ENCODE measurements at places on chromosomes 5 and 9.

DNA sequence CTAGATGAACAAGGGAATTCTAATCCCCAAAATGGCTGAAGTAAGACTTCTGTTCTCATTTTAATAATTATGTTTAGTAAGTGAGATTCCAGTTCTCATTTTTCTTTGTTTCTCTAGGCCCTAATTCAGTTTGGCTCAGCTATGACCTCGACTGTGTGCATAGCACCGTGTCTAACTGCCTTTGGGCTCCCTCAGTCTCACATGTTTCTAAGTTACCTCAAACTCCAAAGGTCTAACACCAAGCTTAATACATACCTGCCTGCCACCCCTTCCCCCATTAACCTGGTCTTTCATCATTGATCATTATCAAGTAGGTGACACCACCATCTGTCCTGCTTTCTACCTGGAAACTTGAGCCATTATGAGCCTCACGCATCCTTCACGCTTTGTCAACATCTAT is 273.2 kb downstream of the SAXO1 start:
- DNase-seq = no peak

- DNase-seq = no peak
These were observed 82.7 kb downstream of the ATP10B start for GRCh38 chr5:160769301-160769700.

DNA sequence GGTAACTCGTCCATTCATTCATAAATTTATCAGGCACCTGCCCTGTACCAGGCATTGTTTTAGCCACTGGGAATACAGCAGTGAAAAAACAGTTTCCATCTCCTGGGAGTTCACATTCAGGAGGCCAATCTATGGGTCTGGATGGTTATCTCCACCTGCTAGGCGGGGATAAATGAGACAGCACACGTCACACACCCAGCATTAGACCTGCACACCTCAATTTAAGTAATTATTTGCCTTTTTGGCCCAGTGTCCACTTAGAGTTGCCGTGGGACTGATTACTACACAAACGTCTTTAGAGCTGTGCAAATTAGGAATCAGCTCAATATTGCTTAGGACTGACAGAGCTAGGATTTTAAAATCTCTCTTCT is 46.1 kb downstream of the STK10 start:
- no peak for DNase-seq

- peak; percentile 94 for DNase-seq
These were observed 51.4 kb upstream of the DAB2 start for GRCh38 chr5:39475881-39476842.

DNA sequence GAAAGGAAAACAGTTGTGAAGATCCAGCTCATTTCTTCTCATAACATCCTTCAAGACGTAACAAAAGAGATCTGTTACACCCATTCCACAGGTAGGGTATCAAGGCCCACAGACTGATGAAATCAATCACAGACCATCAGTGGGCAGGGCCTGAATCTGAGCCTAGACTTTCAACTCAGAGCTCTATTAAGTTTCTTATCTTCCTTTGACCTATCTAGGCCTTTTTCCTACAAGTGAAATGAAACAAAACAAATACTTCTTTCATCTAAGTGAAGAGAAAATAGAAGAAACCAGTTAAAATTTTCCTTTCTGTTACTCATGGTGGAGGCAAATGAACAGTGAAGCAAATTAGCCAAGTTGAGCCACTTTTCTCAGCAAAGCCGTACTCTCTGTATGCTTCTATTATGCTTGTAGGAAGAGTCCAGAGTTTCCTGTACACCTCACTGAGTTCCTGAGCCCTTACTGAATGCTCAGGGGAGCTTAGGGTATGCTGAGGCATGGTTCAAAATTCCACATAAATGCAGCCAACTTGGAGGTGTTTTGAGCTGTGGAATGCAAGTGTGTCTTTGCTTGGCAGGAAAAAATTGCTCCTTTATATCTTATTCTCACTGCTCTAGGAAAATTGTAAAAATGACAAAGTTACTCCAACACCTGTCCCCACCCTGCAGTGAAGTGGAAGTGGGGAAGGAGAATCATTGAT is 91.9 kb downstream of the FEM1C start:
- peak; percentile 80 for DNase-seq

DNA sequence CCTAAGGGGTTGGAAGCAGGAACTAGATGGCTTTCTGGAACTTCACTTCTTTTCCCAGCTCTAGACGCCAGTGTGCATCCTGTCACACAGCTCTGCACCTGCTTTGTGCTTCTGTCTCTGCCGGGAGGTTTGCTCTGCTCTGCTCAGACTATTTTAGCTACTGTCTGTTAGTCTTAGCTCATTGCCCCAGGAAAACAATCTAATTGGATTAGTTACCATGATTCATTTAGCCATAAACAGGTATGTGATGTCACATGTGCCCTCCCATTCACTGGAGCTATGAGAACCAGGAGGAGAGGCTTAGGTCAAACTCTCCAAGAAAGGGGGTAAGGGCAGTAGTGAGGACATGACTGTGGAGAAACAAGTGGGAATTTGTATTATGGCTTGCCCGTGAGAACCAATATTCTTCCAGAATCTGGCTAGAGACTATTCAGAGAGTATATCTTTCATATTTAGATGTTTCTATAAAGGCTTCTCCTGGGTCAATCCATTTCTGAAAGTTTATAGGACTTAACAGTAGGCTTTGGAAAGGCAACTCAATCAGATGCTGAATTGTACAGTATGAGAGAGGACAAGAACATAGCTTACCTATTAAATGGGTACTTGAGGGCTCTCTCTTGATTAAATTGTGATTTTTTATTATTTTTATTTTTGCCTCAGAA is 22.4 kb upstream of the NREP start:
- no peak for DNase-seq

DNA sequence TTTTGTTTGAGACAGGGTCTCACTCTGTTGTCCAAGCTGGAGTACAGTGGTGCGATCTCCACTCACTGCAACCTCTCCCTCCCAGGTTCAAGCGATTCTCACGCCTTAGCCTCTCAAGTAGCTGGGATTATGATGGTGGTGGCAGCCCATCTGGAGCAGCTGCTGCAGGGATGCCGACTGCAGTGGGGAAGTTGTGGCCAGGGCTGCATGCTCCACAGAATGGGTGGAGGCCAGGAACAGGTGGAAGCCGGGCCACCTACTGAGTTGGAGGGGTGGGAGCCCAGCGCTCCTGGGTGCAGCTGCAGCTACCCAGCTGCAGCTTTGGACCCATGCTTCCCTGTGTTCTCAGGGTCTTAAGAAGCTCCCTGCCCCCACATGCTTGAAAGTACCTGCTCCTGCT is 99.7 kb downstream of the SCAI start:
- DNase-seq = no peak

- no peak for DNase-seq
These were observed 150.0 kb upstream of the KIF2A start for GRCh38 chr5:62155988-62156387.

DNA sequence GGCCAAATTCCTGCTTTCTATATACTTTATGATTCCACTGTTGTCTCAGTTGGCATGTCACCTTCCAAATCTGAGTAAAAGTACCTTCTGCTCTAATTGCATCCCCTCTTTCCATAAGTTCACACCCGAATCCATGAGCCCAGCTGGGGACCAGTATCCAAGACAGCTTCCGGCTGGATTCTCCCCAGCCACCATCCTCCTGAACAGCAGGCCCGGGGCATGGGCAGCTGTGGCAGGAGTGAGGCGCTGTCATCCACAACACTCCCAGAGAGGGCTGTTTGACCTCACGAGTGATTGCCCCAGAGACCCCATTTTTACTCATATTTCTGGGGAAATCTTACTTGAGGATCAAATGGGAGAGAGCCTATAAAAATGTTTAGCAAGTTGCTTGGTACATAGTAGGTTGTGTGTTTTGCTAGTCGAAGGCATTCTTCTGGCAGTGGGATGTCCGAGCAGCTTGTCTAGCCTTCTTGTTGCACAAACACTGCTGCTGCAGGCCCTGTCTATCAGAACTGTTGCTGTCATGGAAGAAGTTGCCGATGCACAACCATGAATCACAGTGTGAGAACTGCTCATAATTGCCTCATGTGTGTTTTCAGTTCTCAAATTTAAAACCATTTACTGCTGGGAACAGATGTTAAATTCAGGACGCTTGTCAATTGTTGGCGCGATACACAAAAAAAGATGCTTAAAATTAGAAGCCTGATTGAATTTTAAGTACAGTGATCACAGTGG is 93.8 kb downstream of the HSPA4 start:
- no peak for DNase-seq

DNA sequence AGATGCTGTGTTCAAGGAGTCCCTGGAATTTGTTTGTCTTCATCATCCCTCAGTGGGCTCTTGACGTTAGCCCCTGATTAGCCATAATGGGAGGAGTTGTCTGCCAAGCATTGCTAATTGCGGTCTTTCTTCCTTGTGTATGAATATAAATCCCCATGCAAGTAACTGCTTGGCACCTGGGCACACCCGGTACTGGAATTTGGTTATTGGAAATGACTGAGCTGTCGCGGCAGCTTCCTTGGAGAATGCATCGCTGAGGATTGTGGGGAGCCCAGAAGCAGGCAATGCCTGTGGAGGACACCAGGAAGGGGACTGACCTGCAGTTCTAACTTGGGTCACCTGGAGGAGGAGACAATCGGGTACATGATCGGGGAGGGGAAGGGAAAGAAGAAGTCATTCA is 53.3 kb upstream of the CTSL start:
- DNase-seq = no peak

DNA sequence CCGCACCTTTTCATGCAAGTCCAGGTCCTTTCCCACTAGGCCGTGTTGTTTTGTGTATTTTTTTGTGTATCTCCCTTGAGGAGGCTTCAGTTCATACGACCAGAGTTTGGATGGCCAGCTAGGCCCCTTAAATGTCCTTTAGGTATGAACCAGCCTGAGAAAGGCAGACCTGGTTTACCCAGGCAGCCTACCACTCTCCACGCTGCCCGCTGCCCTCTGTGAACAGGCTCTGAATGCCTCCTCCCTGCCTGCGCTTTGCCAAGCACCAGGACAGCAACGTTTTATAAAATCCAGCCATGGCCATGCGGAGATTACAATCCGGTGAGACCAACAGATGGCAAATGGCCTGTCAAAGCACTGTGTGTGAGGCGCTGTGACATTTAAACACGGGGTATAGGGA is 626 bp upstream of the CLTB start:
- no peak for DNase-seq

DNA sequence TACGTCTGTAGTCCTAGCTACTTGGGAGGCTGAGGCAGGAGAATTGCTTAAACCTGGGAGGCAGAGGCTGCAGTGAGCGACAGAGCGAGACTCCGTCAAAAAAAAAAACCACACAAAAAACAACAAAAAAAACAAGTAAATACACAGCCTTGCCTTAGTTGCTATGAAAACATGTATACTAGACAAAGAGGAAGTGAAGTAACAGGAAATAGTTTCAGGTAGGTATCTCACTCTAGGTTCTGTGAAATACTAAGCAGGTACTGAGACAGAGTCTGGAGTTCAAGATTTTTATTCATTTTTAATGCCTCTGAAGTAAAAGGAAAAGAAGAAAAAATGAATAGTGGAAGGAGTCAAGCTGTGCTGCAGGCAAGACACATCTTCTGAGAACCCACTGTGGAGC is 687.9 kb upstream of the RGMB start:
- no peak for DNase-seq

- peak; percentile 29 for DNase-seq
These were observed 14.3 kb downstream of the DIPK1B start for GRCh38 chr9:136726631-136727191.

DNA sequence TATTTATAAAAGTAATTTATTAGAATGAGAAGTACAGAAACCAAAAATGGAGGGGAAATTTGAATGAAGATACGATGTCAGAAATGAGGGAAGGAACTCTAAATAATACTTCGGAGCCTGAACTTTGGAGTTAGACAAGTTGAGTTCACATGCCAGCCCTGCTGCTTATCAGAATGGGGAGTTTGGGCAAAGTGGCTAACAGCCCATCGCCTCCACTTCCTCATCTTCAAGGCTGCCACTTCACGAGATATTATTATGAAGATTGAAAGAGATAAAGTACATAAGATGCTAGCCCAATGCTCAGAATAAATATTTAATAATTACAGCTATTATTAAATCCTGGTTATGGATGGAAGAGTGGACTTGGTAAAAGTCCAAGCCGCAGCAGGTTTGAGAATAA is 56.2 kb upstream of the ABCA1 start:
- DNase-seq = no peak

DNA sequence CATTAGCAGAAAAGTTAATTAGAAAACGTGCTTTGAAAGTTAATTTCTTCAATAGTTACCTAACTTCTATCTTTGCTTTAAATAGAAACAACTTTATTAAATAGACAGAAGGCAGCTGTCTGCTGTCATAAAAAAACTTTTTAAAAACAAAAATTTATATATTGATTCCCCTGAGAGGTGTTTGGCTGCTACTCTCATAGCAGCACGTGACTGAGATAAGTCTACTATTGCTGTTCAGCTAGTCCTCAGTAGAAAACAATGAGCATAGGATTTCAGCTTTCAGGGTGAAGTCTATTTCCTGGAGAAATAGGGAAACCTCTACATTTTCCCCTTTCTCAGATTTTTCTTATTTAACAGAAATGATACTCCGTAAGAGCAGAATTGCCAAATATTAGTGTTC is 135.0 kb upstream of the FBN2 start:
- DNase-seq = no peak

- DNase-seq = peak; percentile 13
These were observed 1.2 kb downstream of the LHFPL2 start for GRCh38 chr5:78647351-78647818.

GRCh38 chr5:17196697-17197096 is 20.7 kb upstream of the BASP1 start:
- DNase-seq = no peak

DNA sequence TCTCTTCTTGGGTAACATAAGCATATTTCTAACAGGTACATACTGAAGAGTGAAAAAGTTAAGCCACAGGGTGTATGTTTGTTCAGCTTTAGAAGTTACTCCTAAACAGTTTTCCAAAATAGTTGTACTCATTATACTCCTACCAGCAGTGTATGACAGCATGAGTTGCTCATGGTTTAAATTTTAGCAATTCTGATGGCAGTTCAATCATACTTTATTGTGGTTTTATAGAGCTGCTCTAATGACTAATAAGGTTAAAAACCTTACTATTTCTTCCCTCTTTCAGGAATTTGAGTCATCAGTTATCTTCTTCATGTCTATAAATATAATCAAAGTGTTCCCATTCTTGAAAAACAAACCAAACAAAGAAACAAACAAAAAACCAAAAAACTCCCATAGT is 81.5 kb downstream of the CAAP1 start:
- no peak for DNase-seq

GRCh38 chr5:131763968-131764367 is 32.8 kb downstream of the FNIP1 start:
- DNase-seq = no peak

- DNase-seq = peak; percentile 69
These were observed 71.5 kb upstream of the ERBIN start for GRCh38 chr5:65854925-65855324.

GRCh38 chr9:136776947-136777346 is 12.6 kb upstream of the LCN15 start:
- DNase-seq = no peak

Measured in fibroblast of skin of right quadriceps (primary cell).